Esophagus mucosa (tissue), 1 donor: ENCODE measurements at places on chromosomes 13 and 19. TPM values are rescaled to one million over a fixed set of nuclear protein-coding genes. Genes with fewer than 3 reads are reported as not detected.

The CABP5 gene
- total RNA-seq = not detected

- ATAC-seq = peak; percentile 60
Observed at GRCh38 chr19:10612499-10613119, 12.7 kb upstream of the SLC44A2 start.

DNA sequence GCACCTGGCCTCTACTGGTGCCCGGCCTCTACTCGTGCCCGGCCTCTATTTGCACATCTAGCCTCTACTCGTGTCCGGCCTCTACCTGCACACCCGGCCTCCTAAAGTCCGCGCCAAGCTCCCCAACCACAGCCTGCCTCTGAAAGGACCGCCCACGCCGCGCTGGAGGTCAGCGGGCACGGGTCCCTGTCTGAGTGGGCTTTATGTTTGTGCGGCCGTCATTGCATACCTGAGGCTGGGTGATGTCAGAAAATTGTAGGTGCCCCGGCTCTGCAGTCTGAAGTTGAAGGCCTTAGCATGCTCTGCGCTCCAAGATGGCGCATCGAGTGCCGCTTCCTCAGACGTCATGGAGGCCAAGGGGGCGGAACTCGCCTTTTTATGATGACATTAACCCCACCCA is 1.1 kb downstream of the ZNF135 start:
- ATAC-seq = no peak

- ATAC-seq = no peak
Observed at GRCh38 chr19:47886010-47886559, at the start of gene SULT2A1. Gene SULT2A1, minus strand, starts transcription at chr19:47886315. Its CDS starts 58 bp downstream, at chr19:47886257.

DNA sequence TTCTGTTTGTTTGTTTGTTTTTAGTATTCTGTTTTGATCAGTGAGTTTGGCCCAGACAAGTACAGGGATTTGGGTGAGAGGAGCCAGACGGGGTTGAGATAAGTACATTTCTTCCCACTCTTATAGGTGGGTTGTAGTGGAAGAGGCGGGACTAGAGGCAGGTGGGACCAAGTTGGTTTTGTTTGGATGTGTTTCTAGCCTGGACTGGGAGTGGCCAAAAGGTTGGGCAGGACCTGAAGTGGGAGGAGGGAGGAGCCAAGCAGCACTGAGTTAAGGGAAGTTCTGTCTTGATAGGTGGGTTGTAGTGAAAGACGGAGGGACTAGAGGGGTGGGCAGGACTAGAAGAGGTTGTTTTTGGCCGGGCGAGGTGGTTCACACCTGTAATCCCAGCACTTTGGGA is 9.0 kb downstream of the DNASE2 start:
- ATAC-seq = no peak

DNA sequence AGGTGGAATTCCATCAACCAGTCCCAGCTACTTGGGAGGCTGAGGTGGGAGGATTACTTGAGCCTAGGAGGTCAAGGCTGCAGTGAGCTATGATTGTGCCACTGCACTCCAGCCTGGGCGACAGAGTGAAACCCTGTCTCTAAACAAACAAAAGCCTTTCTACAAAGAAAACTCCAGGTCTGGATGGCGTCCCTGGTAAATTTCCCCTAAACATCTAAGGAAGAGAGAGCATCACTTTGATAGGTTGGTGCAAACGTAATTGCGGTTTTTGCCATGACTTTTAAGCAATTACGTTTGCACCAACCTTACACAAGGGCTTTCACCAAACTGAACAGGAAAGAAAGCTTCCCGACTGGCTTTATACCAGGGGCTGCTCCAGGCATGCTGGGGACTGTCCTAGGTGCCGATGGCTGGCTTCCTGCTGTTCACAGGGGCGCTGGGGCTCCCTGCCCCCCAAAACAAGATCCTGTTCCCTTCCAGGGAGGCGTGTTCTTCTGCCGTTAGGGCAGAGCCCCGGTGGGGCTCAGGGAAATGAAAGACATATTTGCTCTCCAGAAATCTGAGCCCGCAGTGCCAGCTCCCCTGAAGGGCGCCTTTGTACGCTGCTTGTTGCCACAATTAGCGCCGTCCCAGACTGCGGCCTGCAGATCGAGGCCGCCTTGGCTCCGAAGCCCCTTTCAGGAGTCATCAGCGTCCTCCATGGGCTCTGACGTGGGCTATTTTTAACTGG is 38.7 kb upstream of the KLF2 start:
- no peak for ATAC-seq

The SIGLEC10 gene
- total RNA-seq = 2.0 TPM
